ENCODE measurements at places on chromosomes 16 and 17.

GRCh38 chr16:68800257-68800875 lies 43.0 kb upstream of the TANGO6 start:
- DNase-seq: peak; percentile 85

GRCh38 chr17:36807496-36808179 lies 129.6 kb upstream of the LHX1 start:
- DNase-seq: no peak

- DNase-seq: no peak
Observed at GRCh38 chr16:22814711-22815105, 746 bp downstream of the HS3ST2 start.

DNA sequence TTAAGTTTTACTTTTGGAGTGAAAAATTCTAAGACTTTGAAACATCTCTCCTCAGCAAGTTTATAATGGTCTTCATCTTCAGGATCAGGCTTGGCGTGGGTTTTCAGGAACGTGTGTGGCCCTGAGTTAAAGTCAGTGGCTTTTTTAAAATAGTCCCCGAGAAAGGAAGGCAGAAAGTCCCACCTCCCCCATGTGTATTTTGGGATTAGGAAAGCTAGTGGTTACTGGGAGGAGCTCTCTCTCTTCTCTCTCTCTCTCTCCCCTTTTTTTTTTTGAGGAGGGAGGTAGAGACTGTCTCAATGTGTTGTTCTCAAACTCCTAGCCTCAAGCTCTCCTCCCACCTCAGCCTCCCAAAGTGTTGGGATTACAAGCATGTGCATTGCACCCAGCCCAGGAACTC lies 213.2 kb downstream of the IRX3 start:
- no peak for DNase-seq

GRCh38 chr17:50460831-50461526 lies 7.7 kb downstream of the CHAD start:
- DNase-seq: no peak

- peak; percentile 35 for DNase-seq
Observed at GRCh38 chr17:43412166-43412565, 13.4 kb downstream of the ARL4D start.

GRCh38 chr17:19287651-19288050 lies 50.5 kb downstream of the EPN2 start:
- peak; percentile 90 for DNase-seq

- no peak for DNase-seq
Observed at GRCh38 chr16:46996391-46996790, 22.9 kb upstream of the DNAJA2 start.

DNA sequence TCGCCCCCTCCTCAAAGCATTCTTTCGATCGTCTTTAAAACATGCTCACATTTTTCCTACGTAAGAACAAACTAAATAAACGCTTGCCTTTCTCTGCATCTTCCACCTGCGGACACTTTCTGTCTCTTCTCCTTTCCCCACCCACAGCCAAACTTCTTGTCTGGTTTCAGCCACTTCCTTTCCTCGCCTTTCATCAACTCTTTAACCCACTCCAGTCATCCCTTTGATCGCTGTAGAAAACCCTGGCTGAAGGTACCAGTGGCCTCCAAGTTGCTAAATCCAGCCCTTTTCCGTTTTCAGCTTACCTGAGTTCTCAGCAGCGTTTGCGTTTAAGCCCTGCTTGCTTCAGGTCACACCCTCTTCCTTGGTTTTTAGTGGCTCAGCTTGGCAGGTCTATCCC lies 483 bp downstream of the RPA1 start:
- DNase-seq: no peak

GRCh38 chr16:86398622-86399021 lies 111.7 kb upstream of the FOXF1 start:
- DNase-seq: no peak

DNA sequence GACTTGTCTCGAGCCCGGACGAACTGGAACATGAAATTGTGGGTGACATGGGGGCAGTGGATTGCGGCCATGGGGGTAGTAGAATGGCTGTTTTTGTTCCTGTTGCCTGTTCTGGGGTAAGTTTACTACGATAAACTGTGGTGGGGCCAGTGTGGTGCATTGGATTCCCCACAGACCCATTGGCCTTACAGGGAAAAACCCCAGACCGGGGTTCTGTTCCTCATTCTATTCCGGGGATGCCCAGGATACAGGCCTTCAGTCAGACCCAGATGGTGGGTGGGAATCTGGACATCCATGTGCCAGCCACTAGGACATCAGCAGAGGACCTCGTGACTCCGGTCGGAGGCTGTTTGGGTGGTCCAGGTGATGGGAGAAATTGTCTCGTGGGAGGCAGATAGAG lies 88.1 kb downstream of the ABCC1 start:
- no peak for DNase-seq

GRCh38 chr16:58730724-58731370 lies 3.3 kb downstream of the GOT2 start:
- DNase-seq: no peak

- DNase-seq: no peak
Observed at GRCh38 chr17:80160536-80160935, 9.3 kb upstream of the CARD14 start.

DNA sequence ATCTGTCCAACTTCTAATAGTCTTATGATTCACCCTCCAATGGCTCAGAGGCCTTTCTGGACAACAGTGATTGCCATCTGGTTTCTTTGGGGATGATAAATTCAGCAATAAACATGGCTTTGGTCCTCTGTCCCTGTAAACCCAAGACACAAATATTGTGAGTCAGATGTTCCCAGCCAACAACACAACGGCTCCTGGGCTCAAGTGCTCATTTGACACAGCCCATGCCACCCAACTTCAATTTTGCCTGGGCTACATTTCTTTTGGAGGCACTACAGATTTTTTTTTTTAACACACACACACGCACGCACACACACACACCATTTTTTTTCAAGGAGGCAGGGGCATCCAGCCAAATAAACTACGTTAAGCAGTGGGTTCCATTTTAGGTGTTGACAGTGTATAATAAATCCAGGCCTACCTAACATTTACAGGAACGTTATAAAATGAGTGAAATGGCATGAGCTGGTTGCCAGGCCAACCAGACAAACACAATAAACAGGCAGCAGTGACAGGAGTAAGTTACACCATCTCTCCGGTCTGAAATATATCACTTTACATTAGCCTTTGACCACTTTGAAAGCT lies 939.9 kb upstream of the SOX9 start:
- DNase-seq: no peak

DNA sequence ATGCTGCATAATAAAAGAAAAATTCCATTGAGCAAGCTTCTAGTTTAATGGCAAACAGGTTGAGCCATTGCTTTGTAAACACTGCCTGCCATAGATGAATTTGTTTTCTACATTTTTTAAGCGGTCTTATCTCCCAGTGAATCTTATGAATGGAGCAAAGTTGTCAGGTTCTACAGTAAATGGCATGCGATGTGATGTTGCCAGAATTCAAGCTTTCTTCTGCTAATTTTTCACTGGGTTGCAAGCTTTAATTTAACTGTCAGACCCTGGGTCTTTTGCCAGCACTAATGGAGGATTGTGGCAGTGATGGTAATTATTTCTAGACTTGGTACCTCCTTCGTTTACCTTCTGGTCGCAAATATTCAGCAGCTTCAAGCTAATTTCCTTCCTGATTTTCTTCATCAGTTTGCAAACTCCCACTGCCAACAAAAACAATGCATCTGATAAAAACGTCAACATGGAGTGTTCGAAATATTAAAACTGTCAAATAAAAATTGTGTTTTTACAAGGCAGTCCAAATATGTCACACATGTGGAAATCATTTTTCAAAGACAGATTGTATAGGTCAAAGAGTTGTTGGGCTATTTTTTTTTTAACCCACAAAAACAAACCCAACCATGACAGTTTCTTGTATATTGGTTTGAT lies 274.2 kb upstream of the ERCC4 start:
- DNase-seq: no peak

DNA sequence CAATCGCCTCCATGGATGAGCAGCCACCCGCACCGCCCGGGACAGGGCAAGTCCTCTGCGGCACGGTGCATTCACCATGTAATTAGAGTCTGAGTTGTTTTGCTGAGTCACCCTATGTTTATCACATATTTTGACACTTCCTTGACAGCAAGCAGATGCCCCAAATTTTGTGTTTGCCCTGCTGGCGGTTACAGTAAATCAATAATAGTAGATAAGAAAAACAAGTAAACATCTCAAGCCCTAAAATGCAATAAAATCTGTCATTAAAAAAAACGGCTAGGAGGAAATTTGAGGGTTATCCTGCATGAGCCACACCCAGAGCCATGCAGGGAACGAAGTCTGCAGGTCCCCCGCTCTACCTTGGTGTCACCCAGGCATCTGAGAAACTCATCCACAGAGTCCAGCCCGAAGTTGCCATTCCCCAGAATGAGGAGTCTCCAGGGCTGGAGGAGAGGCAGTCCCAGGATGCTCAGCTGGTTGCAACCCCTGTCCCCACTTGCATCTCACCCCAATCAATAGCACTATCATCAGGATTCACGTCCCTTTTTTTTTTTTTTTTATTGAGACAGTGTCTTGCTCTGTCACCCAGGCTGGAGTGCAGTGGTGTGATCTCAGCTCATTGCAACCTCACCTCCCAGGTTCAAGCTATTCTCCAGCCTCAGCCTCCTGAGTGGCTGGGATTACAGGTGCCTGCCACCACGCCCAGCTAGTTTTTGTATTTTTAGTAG lies 16.5 kb upstream of the ST6GALNAC1 start:
- no peak for DNase-seq

- no peak for DNase-seq
Observed at GRCh38 chr17:42522798-42523278, 13.2 kb upstream of the NAGLU start.

- DNase-seq: no peak
Observed at GRCh38 chr16:1122398-1122765, 26.3 kb upstream of the C1QTNF8 start.

GRCh38 chr16:4487955-4488498 lies 11.8 kb downstream of the HMOX2 start:
- DNase-seq: no peak

GRCh38 chr17:34220752-34221395 lies 34.2 kb upstream of the CCL2 start:
- DNase-seq: no peak

DNA sequence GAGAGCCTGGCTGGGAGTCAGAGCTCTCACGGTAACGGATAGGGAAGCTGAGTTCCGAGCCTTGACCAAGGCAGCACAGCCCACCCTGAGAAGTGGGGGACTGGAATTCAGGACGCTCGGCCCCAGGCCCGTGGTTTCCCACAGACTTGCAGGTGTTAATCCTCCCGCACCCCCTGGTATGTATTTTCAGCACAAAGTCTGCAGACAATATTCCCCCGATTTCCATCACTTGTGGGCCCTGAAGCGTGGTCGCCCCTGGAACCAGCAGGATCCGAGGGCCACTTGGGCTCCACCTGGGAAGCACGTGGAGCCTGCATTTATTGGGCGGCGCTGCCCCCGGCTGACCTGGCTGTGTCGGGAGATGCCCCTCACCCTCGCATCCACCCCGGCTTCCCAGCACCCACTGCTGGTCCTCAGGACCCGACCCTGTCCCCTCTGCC lies 60.2 kb downstream of the WSB1 start:
- no peak for DNase-seq

DNA sequence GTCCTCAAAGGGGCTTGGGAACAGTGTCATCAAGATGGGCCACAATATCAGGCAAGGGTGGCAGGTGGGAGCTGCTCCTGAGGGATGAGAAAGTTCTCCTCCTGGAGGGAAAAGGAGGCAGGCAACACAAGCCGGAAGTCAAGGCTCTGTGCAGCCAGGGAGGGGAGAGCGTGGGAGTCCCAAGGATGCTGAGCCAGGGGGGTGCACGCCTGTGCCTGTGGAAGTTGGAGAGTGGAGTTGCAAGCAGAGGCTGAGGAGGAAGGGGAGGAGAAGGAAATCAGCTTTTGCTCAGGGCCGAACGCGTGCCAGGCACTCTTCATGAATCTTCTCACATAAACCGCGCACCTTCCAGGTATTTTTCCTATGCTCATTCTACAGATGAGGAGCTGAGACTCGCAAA lies 7.4 kb upstream of the SLC13A2 start:
- DNase-seq: no peak

DNA sequence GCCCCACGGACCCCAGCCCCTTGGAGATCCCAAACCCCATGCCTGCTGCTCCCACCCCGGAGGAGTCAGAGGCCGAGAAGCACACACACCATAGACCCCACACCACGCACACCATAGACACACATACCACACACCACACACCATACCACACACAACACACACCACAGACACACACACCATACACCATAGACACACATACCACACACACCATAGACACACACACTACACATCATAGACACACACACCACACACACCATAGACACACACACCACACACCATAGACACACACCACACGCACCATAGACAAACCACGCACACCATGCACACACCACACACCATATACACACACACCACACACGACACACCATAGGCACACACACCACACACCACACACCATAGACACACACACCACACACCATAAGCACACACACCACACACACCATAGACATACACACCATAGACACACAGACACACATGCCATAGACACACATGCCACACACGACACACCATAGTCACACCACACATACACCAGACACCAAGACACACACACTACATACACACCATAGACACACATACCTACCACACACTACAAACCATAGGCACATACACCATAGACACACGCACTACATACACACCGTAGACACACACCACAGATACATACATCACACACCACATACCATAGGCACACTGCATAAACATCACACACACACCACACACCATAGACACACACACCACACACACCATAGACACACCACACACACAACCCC lies 11.3 kb downstream of the TBC1D16 start:
- DNase-seq: no peak

GRCh38 chr16:86771506-86772460 lies 193.4 kb downstream of the FOXL1 start:
- DNase-seq: no peak

GRCh38 chr16:84286578-84287240 lies 8.0 kb upstream of the WFDC1 start:
- no peak for DNase-seq

DNA sequence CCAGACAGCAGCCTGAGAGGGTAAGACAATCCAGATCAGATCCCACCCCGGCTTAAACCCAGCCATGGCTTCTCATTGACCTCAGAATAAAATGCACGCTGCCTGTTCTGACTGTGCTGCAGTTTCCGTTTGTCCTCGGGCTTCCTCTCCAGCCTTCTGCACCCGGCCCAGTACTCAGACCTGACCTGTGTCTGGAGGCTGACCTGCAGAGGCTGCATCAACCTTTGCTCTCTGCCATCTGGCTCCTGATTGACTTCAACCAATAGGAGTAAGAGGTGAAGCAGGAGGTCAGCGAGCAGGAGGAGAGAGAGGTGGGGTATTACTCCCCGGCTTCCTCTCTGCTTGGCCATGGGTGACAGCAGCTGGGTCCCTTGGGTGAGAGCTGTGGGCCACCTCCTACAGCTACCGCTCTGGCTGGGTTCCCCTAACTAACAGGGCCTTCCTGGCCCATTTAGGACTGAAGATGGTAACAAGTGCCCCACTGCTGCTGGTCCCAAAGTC lies 46.7 kb downstream of the C16orf82 start:
- no peak for DNase-seq

DNA sequence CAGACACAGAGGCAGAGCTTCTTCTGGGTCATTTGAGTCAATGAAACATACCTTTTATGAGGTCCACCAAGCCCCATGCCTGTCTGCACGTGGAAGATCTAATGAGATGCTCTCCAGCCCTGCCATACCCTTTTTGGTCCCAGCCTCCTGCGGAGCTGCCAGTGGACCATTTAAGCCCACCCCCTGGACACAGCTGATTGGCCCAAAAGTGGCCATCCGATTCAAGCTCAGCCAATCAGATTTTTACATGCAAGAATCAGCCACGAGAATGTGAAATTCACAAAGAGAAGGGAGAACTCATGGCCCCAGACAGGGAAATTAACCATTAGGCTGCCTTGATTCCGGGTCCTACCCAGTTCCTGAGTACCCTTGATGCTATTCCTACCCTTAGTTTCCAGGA lies 231.0 kb upstream of the EEF2KMT start:
- no peak for DNase-seq
